HCT116 (cell line): ENCODE measurements at places on chromosomes 16 and 17. TPM values are rescaled to one million over a fixed set of nuclear protein-coding genes. Genes with fewer than 3 reads are reported as not detected.

Gene KRT222
- total RNA-seq, result 5.0 TPM

DNA sequence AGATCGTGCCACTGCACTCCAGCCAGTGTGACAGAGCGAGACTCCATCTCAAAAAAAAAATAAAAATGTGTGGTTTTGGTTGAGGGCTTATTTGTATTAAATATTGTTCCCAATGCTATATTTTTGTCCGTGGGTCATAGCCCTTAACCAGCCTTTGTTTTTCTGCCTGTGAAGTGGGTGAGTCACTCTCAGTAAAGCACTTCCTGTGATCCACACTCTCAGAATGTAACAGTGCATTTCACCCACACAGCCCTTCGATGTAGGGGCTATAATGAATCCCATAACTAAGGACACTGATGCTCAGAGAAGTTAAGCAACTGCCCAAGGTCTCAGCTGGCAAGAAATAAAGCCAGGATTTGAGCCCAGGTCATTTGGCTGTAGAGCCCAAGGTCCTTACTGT is 34.7 kb upstream of the POLR3E start:
- no peak for DNase-seq

GRCh38 chr16:84139628-84140258 is 5.2 kb downstream of the HSDL1 start:
- DNase-seq, result no peak

- no peak for DNase-seq
These were observed 220.4 kb upstream of the CACNG5 start for GRCh38 chr17:66614469-66614868.

- DNase-seq, result no peak
These were observed 97.0 kb downstream of the WWOX start for GRCh38 chr16:78196502-78196901.

DNA sequence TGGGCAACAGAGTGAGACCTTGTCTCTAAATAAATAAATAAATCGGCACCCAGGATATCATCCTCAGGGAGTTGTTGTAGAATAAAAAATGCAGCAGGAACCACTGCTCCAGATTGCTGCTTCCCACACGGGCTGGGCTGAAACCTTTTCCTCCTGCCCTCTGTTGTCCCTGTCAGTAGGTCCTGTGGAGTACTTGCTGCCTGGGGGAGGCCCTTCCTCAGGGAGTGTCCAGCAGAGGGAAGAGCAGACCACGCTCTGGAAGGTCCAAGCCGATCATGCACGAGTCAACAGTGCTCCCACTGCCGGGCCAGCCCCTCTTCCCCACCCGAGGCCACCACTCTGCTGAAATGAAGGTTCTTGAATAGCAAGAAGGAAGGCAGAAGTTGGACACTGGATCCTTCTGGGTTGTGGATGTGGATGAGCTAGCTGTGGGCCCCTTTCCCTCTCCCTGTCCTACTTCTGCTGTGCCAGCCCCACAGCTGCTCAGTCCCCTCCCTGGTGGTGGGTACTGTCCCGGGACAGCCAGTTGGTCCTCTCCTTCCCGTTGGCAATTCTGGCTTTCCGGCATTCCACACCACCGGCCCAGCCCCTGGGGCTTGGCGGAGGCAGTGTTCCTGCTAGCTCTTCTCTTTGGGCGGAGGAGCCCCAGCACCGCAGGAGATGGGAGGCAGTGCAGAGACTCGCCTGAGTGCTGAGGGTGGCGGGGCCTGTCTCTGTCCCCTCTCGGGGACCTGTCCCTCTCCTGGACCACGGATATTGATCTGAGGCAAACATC is 10.8 kb downstream of the CDK5R1 start:
- DNase-seq, result no peak
